ENCODE measurements at places on chromosomes 3 and 15.

GRCh38 chr15:41928637-41929620 lies 35.1 kb upstream of the SPTBN5 start:
- peak; percentile 57 for DNase-seq
- H3K4me3 ChIP-seq, result no peak overlapping the region
- H3K36me3 ChIP-seq, result peaks cover 6% of the 10 kb centered on the region
- H3K4me1 ChIP-seq, result peaks cover 57% of the 10 kb centered on the region

DNA sequence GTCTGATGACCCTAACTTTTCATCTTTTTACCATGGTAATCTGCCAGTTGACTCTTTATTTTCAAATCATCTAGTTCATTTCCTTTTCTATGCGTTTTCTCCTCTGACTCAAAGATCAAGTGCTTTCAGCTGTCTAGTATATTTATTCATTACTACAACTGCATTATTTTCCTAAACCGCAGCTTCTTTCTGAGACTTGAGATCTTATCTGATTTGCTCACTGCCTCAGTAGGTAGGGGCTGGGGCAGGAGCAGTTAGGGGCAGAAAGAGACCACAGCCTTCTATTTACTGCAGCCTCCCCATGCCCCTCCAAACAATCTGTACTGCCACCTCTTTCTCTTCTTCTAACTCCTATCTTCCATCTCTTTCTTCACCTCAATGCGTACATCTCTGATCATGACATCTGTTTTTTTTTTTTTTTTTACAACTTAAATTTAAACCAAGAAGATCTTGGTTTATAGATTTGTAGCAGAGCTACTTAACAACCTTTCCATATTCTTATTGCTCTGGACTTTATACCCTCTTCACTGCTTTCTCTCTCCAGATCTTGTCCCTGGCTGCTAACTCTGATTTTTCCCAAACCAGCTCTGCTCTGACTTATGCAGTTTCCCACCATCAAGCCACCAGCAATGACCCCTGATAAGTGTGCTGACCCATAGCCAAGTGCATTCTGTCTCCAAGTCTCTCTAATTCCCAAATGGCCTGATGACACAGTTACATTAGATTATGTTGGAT lies 52.2 kb downstream of the MOBP start:
- no peak for DNase-seq
- peaks cover 13% of the 10 kb centered on the region for H3K27me3 ChIP-seq
- H3K36me3 ChIP-seq, result no peaks in the 10 kb centered on the region
- H3K4me3 ChIP-seq, result no peak overlapping the region
- peaks cover 2% of the 10 kb centered on the region for H3K4me1 ChIP-seq

- H3K27me3 ChIP-seq, result no peaks in the 10 kb centered on the region
- H3K27ac ChIP-seq, result no peak overlapping the region
- no peak for DNase-seq
- H3K36me3 ChIP-seq, result no peaks in the 10 kb centered on the region
- H3K4me1 ChIP-seq, result no peaks in the 10 kb centered on the region
These were observed 94.9 kb downstream of the MEX3B start for GRCh38 chr15:81950841-81951414.

- no peak overlapping the region for H3K4me3 ChIP-seq
- no peak for DNase-seq
- H3K36me3 ChIP-seq, result no peaks in the 10 kb centered on the region
These were observed 15.6 kb upstream of the TMEM40 start for GRCh38 chr3:12774619-12775018.

DNA sequence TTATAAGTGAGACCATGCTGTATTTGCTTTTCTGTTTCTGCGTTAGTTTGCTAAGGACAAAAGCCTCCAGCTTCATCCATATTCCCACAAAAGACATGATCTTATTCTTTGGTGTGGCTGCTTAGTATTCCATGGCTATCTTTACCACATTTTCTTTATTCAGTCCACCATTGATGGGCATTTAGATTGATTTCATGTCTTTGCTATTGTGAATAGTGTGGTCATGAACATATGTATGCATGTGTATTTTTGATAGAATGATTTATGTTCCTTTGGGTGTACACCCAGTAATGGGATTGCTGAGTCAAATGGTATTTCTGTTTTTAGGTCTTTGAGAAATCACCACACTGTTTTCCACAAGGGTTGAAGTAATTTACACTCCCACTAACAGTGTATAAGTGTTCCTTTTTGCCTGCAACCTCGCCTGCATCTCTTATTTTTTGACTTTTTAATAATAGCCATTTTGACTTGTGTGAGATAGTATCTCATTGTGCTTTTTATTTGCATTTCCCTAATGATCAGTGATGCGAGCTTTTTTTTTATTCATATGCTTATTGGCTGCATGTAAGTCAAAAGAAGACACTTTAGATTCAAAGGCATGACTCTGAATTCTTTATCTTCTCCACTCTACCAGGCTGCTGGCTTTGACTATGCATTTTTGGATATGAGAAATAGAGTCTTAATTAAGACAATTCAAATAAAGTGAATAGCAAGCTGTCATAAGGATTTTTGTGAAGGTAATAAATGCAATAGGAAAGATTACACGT lies 183.3 kb upstream of the SYNPR start:
- H3K27me3 ChIP-seq, result no peaks in the 10 kb centered on the region
- no peaks in the 10 kb centered on the region for H3K36me3 ChIP-seq
- no peak overlapping the region for H3K4me3 ChIP-seq
- H3K27ac ChIP-seq, result no peak overlapping the region
- no peak for DNase-seq

DNA sequence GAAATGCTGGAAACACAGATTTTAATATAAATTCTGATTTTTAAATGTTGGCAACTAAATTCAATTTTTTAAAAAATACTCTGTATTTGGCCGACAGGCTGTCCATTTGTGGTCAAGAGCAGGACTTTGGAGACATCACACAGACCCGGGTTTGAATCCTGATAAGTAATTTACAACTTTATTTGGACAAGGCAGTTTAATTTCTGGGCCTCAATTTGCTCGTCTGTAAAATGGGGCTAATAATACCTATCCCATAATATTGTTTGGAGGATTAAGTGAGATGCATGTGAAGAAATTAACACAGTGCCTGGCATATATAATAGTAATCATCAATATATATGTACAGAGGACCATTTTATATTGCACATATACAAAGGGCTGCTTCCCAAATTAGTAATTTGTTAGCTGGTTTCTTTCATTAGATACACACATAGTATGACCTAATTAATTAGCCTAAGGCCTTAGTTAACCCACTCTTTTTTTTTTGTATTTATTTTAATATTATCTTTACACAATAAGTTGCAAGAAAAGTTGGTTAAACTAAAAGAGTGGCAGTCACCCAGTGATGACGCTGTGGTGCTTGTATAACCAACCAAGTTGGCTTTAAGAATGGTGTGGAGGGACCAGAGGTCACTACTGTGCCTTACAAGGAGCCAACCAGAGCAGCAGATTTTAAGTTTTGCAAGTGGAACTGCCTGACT lies 665 bp downstream of the PIGB start:
- H3K27ac ChIP-seq, result peak overlapping the region; percentile 97
- H3K27me3 ChIP-seq, result no peaks in the 10 kb centered on the region
- peak overlapping the region; percentile 96 for H3K4me3 ChIP-seq
- DNase-seq, result no peak

Measured in activated naive CD8-positive, alpha-beta T cell treated with anti-CD3 and anti-CD28 coated beads, Interleukin-2, amount 50 U/mL, for 24 hours (primary cell).